HS-5 (cell line): ENCODE measurements at places on chromosomes 11 and 22.

DNA sequence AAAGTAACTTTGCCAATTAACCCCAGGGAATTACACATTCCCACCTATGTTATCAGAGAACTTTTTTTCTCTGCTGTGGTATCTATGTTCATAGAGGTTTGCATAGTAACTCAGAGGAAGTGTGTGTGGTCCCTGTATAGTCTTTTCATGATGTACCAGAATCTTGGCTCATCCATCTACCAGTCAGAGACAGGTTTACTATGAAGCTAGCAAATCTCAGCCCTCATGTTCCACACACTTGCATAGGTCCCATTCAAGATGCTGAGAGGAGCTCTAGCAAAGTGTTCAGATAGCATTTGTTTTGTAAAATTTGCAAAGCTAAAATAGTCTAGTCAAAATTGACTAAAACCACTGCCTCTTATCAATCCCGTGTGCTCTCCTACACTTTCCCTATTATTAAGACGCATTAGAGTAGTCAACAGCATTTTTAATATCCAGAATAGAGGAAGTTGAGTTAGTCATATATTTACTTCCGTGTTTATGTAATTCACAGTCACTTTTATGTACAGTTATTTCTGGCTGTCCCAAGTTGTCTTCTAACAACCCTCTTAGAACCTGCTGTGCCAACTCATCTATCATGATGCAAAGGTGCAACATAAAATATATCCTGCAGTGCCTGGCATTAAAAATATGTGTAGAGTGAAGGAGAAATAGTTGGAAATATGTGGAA lies 184.2 kb downstream of the FAM76B start:
- no peak for DNase-seq

GRCh38 chr11:132024587-132025295 lies 654.3 kb downstream of the NTM start:
- DNase-seq: peak; percentile 74

- no peak for DNase-seq
Measured at GRCh38 chr22:21916309-21916918, 36.2 kb downstream of the PPM1F start.

DNA sequence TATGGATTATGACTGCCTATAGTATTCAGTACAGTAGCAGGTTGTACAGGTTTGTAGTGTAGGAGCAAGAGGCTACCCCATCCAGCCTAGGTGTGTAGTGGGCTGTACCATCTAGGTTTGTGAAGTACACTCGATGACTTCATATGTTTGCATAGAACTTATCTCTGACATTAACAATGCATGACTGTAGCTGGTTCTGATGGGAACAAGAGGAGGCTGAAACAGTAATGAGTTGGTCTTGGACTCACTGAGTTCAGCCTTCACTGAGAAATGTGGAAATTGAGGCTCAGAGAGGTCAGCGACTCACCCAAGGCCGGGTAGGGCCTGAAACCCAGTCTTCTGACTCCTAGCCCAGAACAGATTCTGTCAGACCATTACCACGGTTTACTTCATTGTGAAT lies 13.0 kb downstream of the MYO7A start:
- DNase-seq: no peak

GRCh38 chr11:20610825-20611224 lies 11.4 kb downstream of the SLC6A5 start:
- DNase-seq: no peak

GRCh38 chr22:38753948-38754750 lies 1.6 kb downstream of the SUN2 start:
- no peak for DNase-seq

- DNase-seq: no peak
Measured at GRCh38 chr11:81380395-81380794, 1353.3 kb downstream of the FAM181B start.

- no peak for DNase-seq
Measured at GRCh38 chr11:56642339-56642738, at the start of gene OR5AP2. TSS of gene OR5AP2 (minus strand) at chr11:56642439. CDS start at chr11:56642439, 0 bp downstream.

DNA sequence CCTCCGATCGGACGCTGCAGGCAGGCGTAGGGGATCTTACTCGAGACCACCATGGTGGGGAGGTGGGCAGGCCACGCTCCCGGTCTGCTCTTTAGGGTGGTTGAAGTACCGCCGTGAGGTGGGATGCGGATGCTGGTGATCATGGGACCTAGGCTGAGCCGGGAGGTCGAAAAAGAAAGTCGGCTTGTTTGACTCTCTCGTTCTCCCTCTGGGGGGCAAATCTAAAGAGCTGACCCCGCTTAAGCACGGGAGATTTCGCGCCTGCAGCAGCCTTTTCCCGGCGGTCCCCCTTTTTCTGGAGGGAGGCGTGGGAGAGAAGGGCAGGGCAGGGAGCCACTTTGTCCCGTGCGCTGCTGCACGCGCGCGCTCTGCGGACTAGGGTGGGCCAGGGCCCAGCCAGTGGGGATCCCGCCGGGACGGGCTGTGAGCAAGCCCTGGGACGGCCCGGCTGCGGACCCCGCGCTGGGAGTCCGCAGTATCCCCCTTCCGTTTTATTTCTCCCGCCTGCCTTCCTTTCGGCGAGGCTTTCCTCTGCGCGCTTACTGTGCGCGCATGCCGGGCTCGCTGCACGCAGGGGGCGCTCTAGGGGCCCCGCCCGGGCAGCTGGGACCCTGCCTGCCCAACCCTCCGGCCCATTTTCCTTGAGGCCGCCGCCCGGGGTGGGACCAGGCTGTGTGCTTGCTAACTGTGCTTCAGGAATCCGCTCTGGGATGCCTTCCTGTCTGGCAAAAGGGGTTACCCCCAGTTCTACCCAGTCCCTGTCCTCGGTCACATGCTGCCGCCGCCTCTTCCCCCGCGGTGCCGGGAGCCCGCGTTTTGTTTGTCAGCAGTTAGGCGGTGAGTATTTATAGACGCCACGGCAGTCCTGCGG lies 81.0 kb downstream of the PRR5L start:
- DNase-seq: no peak

DNA sequence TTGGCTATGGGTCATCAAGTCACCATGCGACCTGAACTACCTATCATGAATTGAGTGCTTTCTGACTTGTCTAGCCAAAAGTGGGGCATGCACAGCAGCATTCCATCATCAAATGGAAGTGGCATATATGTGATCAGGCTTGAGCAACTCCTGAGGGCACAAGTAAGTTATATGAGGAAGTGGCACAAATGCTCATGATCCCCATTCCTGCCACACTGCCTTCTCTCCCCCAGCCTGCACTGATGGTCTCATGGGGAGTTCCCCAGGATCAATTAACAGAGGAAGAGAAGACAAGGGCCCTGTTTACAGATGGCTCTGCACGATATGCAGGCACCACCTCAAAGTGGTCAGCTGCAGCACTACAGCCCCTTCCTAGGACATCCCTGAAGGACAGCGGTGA lies 21.8 kb downstream of the MS4A4E start:
- no peak for DNase-seq

DNA sequence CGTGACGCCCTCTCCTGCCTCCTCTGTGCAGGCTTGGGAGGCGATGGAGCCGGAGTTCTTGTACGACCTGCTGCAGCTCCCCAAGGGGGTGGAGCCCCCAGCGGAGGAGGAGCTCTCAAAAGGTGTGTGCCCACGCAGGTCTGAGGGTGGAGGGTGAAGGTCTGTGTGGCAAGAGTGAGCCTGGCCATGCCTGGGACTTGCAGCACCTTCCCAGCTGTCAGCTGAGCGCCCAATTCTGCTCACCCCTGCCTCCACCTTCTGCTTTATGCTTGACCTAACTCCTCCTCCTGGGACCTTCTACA lies 2.5 kb downstream of the PARVG start:
- DNase-seq: no peak

DNA sequence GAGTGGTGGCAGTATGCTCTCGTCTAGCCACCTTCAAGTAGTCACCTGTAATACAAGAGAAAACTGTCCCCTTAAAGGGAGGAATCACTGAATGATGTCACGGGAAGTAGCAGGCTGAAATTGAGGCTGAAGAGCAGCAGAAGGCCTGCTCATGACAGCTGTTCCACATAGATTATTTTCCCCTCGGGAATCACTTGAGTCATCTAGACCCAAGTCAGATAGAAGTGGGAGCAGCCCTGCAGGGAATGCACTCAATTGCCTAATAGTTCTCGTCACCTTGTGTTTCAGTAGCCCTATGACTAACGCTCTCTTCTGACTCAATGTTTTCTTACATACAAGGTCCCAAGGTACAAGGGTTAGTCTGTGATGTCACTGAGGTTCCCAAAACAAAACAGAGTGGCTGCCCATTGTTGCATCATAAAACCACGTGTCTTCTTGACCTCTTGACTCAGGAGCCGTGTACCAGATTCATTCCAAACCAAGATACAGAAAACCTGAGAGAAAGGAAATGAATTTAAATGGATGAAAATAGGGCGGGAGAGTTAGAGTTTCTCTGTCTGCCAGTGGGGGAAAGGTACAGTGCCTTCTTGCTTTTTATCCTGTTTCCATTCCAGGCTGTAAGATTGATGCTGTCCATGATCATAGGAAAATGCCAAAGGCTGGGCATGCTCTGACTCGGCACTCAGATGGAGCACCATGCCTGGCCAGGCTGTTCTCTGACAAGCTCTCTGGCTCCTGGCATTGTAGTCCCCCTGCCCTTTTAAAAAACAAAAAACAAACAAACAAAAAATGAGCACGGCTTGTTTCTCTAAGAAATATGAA lies 21.6 kb upstream of the C11orf96 start:
- DNase-seq: peak; percentile 100

DNA sequence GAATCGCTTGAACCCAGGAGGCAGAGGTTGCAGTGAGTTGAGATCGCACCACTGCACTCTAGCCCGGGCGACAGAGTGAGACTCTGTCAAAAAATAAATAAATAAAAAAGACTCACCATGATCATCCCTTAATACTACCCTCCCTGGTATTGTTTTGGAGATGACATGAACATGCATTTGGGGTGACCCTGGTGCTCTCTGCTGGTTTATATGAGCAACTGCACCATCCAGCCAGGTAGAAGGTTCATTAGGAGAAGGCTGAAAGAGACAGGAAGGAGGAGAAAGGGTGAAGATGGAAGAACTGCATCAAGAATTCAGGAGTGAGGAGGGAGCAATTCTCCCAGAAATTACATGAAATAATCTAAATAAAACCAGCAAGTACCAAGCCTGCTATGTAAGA lies 37.8 kb downstream of the SLC5A1 start:
- peak; percentile 23 for DNase-seq

DNA sequence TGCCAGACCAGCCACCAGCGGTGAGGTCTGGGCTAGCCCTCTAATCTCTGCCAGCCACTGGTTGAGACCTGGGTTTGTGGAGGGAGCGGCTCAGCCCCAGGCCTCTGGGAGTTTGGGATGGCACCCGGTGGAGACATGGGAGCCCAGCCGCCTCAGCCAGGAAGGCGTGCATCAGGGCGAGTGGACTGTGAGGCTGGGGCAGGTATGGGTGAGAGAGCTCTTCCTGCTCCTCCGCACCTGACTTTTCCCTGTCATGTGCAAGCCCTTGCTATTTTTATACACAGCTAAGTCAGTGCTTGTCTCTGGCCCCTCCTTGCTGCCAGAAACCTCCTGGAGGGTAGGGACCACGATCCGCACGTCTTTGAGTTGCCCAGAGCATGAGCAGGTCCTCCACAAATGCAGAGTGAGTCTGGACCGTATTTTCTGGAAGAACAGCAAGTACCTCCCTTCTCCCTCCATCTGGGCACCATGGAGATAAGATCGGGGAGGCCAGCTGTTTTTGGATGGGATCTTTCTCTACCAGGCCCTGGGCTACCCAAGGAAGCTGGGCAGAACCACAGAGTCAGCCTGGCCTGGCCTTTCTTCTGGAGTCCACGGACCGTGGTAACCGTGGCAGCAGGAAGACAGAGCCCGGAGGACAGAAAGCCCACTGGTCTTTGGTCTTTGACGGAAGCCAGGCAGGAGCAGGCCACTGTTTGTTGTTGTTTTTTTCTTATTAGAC lies 53.3 kb downstream of the IGLL1 start:
- no peak for DNase-seq

GRCh38 chr11:15236559-15236958 lies 121.8 kb downstream of the INSC start:
- DNase-seq: no peak

GRCh38 chr11:19951558-19952115 lies 208.6 kb downstream of the DBX1 start:
- peak; percentile 33 for DNase-seq

DNA sequence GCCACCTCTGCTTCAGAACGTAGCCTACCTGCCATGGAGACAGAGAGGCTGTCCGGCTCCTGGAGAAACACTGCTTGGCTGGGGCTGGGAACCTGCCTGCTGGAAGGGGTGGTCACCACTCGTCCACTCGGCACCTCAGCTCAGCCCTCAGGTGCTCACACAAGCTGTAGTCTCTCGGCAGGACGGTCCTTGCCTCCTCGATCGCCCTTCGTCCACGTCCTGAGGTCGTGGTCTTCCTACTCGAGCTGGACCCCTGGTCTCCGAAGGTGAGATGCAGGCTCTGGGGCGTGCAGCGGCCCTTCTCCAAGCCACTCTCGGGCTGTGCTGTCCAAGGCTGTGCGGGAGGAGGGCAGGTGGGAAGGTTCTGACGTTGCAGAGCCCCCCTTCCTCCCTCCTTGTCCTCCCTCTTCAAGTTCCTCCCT lies at the start of gene TBX10:
Gene TBX10 (minus strand): TSS at position 326 of the 422 bp plus-strand sequence. CDS start 291 bp downstream, at position 35.
- DNase-seq: no peak

- DNase-seq: peak; percentile 67
Measured at GRCh38 chr11:104573441-104573990, 324.7 kb downstream of the CASP12 start.

- no peak for DNase-seq
Measured at GRCh38 chr11:60121264-60121663, 32.8 kb downstream of the MS4A2 start.

- no peak for DNase-seq
Measured at GRCh38 chr11:34839969-34840368, 76.2 kb downstream of the APIP start.

- no peak for DNase-seq
Measured at GRCh38 chr11:114290503-114291235, 5.5 kb upstream of the NNMT start.

DNA sequence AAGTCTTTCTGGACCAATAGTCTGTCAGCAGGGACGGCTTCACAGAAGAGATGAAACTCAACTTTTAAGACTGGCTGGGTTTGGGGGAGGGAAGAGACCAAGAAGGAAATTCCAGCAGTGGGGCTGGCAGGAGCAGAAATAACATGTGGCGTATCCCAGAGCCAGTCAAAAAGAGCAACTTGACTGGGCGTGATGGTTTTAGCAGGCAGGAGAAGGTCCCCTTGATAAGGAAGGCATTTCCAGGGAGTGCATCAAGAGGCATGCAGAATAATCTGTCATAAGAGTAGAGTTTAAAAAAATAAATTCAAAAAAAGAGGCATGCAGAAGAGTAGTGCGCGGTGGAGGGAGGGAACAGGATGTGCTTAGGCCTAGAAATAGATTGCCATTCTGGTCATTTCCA lies 52.5 kb downstream of the C22orf31 start:
- no peak for DNase-seq

- DNase-seq: no peak
Measured at GRCh38 chr11:126114486-126115126, 51.9 kb upstream of the CDON start.

- no peak for DNase-seq
Measured at GRCh38 chr11:27977527-27977926, 130.4 kb downstream of the KIF18A start.
